IMR-90 (cell line): ENCODE measurements at places on chromosomes 4 and X.

DNA sequence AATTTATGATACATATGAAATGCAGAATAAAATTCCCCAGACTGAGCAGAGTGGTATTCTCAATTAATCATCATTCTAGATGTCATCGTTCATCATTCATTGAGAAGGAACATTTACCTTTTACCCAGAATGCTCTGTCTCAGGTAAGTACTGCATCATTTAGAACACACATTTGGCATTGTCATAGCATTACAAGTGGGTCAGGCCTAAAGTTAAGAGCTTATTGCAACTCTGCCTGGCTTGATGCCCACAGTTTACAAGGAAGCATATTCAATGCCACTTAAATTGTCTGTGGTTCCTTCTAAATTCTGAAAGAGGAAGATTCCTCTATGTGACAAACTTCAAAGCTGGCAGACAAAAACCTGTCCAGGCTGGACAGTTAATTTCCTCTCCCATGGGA is 87.3 kb downstream of the CAMK2D start:
- no peak overlapping the region for H3K4me3 ChIP-seq
- H3K27me3 ChIP-seq = no peaks in the 10 kb centered on the region
- H3K36me3 ChIP-seq = peaks cover 4% of the 10 kb centered on the region
- H3K4me1 ChIP-seq = peaks cover 14% of the 10 kb centered on the region
- no peak overlapping the region for H3K27ac ChIP-seq

GRCh38 chr4:31023109-31023508 is 302.9 kb downstream of the PCDH7 start:
- DNase-seq = no peak
- H3K4me1 ChIP-seq = no peaks in the 10 kb centered on the region
- H3K27me3 ChIP-seq = no peaks in the 10 kb centered on the region
- H3K27ac ChIP-seq = no peak overlapping the region

GRCh38 chr4:23881052-23881501 is 8.8 kb downstream of the PPARGC1A start:
- DNase-seq = no peak
- no peak overlapping the region for H3K4me3 ChIP-seq
- no peaks in the 10 kb centered on the region; the same call in none of the 2 replicates for H3K4me1 ChIP-seq

GRCh38 chrX:1589356-1590130 is 1.9 kb upstream of the AKAP17A start:
- H3K4me3 ChIP-seq = no peak overlapping the region
- peaks cover 3% of the 10 kb centered on the region; the same call in 1 of the 2 replicates for H3K4me1 ChIP-seq
- H3K36me3 ChIP-seq = peaks cover 11% of the 10 kb centered on the region
- no peak for DNase-seq

- peaks cover 4% of the 10 kb centered on the region for H3K4me1 ChIP-seq
- H3K36me3 ChIP-seq = no peaks in the 10 kb centered on the region
- H3K27ac ChIP-seq = no peak overlapping the region
- no peaks in the 10 kb centered on the region for H3K27me3 ChIP-seq
- peak; percentile 7 for DNase-seq
- H3K4me3 ChIP-seq = no peak overlapping the region
Measured at GRCh38 chr4:124708517-124709300, 3.8 kb downstream of the ANKRD50 start.

GRCh38 chr4:25131926-25132325 is 28.3 kb downstream of the SEPSECS start:
- no peak for DNase-seq
- no peaks in the 10 kb centered on the region for H3K36me3 ChIP-seq
- H3K27ac ChIP-seq = no peak overlapping the region

GRCh38 chr4:99593781-99594641 is 19.4 kb downstream of the MTTP start:
- no peaks in the 10 kb centered on the region for H3K27me3 ChIP-seq
- H3K27ac ChIP-seq = no peak overlapping the region
- DNase-seq = no peak
- H3K4me3 ChIP-seq = no peak overlapping the region
- no peaks in the 10 kb centered on the region for H3K4me1 ChIP-seq

DNA sequence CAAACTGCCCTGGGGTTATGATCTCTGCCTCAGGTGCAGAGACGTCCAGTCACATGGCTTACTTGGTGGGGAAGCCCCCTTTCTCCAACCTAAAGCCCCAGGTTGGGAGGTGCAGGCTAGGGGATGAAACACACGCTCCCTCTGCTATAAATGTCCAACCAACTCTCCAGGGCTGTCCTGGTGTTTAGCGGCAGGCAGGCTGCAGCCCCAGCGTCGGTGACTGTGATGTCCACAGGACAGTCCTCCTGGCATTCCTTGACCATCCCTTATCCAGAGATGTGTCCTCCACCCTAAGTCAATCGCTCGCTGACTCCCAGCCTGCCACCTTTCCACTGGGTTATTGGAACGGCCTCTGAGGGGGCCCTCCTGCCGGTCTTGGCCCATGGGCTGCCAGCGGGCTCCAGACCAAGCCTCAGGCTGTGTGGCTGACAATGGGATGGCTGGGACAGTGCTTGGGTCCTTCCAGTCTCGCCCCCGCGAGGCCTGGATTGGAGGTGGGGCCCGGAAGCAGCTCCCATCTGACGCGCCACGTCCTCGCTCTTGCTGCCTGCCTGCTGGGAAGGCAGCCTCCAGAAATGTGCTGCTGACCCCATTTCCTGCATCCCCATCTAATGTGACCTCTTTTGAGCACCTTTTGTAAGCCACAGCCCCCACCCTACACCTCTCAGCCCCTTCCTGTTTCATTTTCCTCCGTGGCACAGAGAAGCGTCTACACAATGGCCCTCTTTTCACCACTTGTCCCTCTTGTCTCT is 60.8 kb upstream of the ADRA2C start:
- peaks cover 55% of the 10 kb centered on the region for H3K27me3 ChIP-seq
- H3K36me3 ChIP-seq = no peaks in the 10 kb centered on the region
- DNase-seq = no peak
- H3K4me1 ChIP-seq = no peaks in the 10 kb centered on the region
- no peak overlapping the region for H3K4me3 ChIP-seq

DNA sequence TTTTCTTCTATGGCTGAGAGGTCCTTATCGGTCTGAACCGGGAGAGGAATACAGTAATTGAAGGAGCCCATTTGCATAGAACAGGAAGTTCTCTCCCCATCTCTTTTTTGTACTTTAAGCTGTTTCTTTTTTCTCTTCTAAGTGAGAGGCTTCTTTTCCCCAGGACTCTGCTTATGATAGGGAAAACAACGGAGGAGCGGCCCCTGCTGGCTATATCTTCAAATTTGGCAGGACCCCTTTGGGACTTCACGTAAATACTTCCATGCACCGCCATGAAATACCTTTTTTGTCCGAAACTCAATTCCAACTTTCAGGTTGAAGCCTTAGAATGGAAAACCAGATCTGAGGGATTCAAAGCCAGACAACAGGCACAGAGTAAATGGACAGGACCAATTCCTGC is 1153.0 kb upstream of the INTU start:
- H3K36me3 ChIP-seq = no peaks in the 10 kb centered on the region
- no peak for DNase-seq
- no peak overlapping the region for H3K4me3 ChIP-seq

GRCh38 chrX:17397074-17397473 is 22.1 kb downstream of the NHS start:
- no peaks in the 10 kb centered on the region; the same call in 1 of the 2 replicates for H3K27me3 ChIP-seq
- no peaks in the 10 kb centered on the region for H3K36me3 ChIP-seq
- H3K27ac ChIP-seq = no peak overlapping the region
- H3K4me1 ChIP-seq = no peaks in the 10 kb centered on the region; the same call in 1 of the 2 replicates
- DNase-seq = peak; percentile 23

DNA sequence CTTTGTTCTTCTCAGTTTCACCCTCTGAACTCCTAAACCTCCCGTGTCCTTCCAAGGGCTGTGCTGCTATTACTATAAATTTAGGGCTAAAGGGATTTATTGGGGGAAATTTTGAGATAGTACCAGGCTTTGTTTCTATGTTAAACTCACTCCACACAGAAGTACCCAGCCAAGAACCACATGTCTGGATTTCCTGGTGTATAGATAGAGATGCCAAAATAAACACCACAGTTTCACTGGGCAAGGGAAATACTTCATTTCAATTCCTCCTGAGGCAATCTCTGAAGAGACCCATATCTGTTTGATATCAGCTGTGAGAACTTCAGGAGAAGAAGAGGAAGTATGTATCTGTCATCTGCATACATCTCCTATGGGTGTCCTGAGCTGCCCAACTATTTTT is 21.7 kb upstream of the CLNK start:
- peak; percentile 23 for DNase-seq
- H3K27me3 ChIP-seq = no peaks in the 10 kb centered on the region
- peaks cover 10% of the 10 kb centered on the region for H3K4me1 ChIP-seq
- no peak overlapping the region for H3K27ac ChIP-seq
- H3K36me3 ChIP-seq = no peaks in the 10 kb centered on the region
- H3K4me3 ChIP-seq = no peak overlapping the region

DNA sequence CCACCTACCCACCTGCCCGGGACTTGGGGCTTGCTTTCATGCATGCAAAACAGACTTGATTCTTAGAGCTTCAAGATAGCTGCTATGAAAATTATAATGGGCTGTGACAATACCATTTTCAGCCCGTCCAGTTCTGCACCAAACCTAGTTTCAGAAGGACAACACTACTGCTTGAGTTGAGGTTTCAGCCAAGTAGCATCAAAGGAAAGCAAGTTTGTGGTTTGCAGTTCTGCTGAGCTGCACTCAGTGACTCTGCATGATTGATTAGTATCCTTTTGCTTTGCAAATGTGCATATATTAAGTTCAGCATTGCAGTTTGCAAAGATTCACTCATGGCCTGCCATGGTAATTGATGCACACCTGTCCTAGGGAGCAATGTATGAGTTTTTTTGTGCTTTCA is 442.7 kb downstream of the RPA4 start:
- H3K27ac ChIP-seq = no peak overlapping the region
- no peaks in the 10 kb centered on the region for H3K4me1 ChIP-seq
- H3K4me3 ChIP-seq = no peak overlapping the region
- H3K27me3 ChIP-seq = no peaks in the 10 kb centered on the region
- no peaks in the 10 kb centered on the region for H3K36me3 ChIP-seq

GRCh38 chrX:109880629-109881028 is 122.3 kb upstream of the TMEM164 start:
- DNase-seq = no peak
- H3K27ac ChIP-seq = no peak overlapping the region
- H3K27me3 ChIP-seq = no peaks in the 10 kb centered on the region; the same call in 1 of the 2 replicates
- H3K4me3 ChIP-seq = no peak overlapping the region

GRCh38 chrX:9440116-9440844 is 24.6 kb upstream of the TBL1X start:
- H3K27ac ChIP-seq = no peak overlapping the region
- H3K4me3 ChIP-seq = no peak overlapping the region
- no peak for DNase-seq
- peaks cover 1% of the 10 kb centered on the region; the same call in 1 of the 2 replicates for H3K4me1 ChIP-seq
- no peaks in the 10 kb centered on the region for H3K27me3 ChIP-seq

- H3K4me1 ChIP-seq = peaks cover 17% of the 10 kb centered on the region
- H3K27me3 ChIP-seq = no peaks in the 10 kb centered on the region
- no peak overlapping the region for H3K4me3 ChIP-seq
- no peak overlapping the region for H3K27ac ChIP-seq
Measured at GRCh38 chr4:101019941-101020401, 327.4 kb downstream of the PPP3CA start.

DNA sequence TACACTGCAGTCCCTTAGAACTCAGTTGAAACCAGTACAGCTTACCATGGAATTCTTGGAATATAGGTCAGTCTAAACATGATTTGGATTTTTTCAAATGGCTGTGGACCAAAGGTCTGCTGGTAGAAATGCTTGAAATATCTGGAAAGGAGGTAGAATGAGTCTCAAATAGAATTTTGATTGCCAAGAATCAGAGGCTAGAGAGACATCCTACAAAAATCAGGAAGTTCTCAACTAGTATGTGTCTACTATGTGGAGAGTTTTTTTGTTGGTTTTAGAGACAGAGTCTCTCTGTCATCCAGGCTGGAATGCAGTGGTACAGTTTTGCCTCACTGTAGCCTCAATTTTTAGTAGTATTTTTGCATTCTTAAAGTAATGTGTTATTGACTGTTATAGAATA is 53.6 kb downstream of the PAQR3 start:
- no peaks in the 10 kb centered on the region for H3K36me3 ChIP-seq
- DNase-seq = peak; percentile 48
- H3K27ac ChIP-seq = no peak overlapping the region
- peaks cover 5% of the 10 kb centered on the region; the same call in 1 of the 2 replicates for H3K4me1 ChIP-seq

GRCh38 chr4:15870921-15871664 is 67.4 kb downstream of the FGFBP1 start:
- no peak overlapping the region for H3K27ac ChIP-seq
- no peaks in the 10 kb centered on the region for H3K36me3 ChIP-seq

GRCh38 chr4:162017863-162018262 is 145.9 kb downstream of the FSTL5 start:
- H3K4me3 ChIP-seq = no peak overlapping the region
- no peak overlapping the region for H3K27ac ChIP-seq
- H3K4me1 ChIP-seq = no peaks in the 10 kb centered on the region
- H3K27me3 ChIP-seq = no peaks in the 10 kb centered on the region

- H3K27me3 ChIP-seq = peaks cover 2% of the 10 kb centered on the region
- H3K36me3 ChIP-seq = no peaks in the 10 kb centered on the region
- H3K4me3 ChIP-seq = no peak overlapping the region
- peak; percentile 49 for DNase-seq
Measured at GRCh38 chr4:2135083-2135482, 76.0 kb downstream of the NAT8L start.

- DNase-seq = no peak
- no peak overlapping the region for H3K27ac ChIP-seq
- no peak overlapping the region for H3K4me3 ChIP-seq
- H3K4me1 ChIP-seq = 0 out of 2 replicates have a peak, but pooled peaks cover 2% of the 10 kb centered on the region
Measured at GRCh38 chr4:138095378-138095777, 146.8 kb downstream of the SLC7A11 start.

GRCh38 chr4:83613994-83614393 is 78.1 kb downstream of the GPAT3 start:
- H3K4me1 ChIP-seq = peaks cover 1% of the 10 kb centered on the region
- H3K36me3 ChIP-seq = no peaks in the 10 kb centered on the region
- no peak overlapping the region for H3K4me3 ChIP-seq
- no peaks in the 10 kb centered on the region for H3K27me3 ChIP-seq
- no peak for DNase-seq
- no peak overlapping the region for H3K27ac ChIP-seq

DNA sequence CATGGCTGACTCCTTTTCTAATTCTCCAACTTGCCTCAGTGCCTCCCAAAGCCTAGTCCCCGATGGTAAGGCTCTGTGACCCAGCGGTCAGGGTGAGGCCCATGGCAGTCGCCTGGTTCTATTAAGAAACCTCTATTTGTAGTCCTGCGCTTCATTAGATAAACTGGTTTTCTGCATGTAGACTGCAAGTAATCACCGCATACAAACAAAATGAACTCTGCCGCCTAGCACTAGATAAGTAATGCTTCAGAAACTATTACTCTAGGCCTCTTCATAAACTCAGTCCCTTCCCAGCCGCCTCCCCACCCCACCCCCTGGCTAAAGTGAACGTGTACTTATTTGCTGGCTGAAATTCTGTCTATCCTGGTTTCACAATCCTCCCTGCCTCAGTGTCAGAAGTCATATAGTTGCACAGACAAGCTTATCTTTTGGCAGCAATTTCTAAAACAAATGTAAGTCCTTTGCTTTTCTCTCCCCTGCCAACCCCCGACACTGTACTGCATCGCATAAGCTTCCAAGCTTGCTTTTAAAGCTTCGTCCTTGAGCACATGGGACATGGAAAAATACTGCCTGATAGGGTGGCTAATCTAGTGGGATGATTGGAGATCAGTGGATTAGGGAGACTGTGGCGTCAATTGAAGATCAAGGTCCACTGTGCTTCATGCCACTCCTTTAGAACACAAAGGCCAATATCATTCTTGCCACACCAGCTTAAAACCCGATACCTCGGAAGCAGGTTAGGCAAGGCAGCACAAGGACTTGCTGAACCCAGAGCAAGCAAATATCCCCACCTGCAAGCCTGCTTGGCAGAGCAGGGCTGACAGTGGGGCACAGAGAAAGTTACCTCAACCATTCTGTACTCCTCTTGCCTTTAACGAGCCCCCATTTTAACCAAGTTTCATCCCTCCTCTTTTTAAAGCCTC is 125.8 kb downstream of the IRF2 start:
- H3K4me1 ChIP-seq = peaks cover 26% of the 10 kb centered on the region
- H3K27ac ChIP-seq = peak overlapping the region; percentile 82
- H3K36me3 ChIP-seq = no peaks in the 10 kb centered on the region
